Lower leg skin (tissue), 4 donors: ENCODE measurements at places on chromosomes 12 and 14. TPM values are rescaled to one million over a fixed set of nuclear protein-coding genes. Genes with fewer than 3 reads are reported as not detected.

- no peak for DNase-seq
Observed at GRCh38 chr14:103366741-103367140, 18.5 kb upstream of the MARK3 start.

- no peak for DNase-seq
Observed at GRCh38 chr14:61452452-61452851, 131.1 kb downstream of the PRKCH start.

SERPINA10 gene
- not detected for total RNA-seq

GRCh38 chr14:83419420-83419819, 1885.8 kb upstream of the SEL1L start:
- no peak for DNase-seq

DNA sequence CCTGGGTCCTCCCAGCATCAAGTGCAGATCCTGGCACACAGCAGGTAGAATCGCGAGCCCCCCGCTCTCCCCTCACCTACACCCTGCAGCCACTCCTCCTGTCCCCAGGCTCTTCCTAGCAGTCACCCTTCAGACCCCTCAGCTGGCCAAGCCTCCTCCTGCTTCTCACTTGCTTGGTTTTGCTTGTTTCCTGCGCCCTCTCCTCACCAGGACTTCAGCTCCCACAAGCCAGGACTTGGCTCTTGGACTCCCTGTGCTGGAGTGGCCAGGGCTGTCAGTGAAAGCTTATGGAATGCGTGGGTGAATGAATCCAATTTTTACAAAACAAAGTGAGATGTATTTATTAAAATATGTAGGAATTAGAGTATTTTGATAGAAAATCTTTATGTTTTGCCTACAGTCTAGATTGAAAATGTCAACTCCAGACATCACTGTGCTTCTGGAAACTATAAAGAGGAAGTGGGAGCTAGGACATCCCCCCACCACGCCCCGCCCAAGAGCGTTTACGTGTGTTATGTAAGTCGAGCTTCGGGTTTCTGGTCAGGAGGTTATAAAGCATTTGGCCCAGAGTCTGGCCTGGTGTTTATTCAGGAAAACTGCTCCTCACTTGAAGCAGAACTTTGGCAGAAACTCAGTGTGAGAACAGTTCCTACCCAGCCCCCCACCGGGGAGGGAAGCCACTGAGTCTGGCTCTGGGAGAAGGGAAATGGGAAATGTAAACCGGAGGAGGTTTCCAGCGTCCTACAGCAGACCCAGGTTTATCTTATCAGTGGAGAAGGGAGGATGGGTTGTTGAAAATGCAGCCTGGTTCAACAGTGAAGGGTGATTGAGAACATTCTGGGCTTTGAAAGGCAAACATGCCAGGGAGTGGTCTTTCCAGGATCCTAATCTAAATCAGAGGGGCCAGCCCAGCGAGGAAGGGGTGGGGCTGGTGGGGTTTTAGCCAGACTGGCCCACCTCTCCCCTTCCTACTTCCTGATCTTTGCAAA, 8.8 kb downstream of the ALDH2 start:
- peak; percentile 95 for DNase-seq

DNA sequence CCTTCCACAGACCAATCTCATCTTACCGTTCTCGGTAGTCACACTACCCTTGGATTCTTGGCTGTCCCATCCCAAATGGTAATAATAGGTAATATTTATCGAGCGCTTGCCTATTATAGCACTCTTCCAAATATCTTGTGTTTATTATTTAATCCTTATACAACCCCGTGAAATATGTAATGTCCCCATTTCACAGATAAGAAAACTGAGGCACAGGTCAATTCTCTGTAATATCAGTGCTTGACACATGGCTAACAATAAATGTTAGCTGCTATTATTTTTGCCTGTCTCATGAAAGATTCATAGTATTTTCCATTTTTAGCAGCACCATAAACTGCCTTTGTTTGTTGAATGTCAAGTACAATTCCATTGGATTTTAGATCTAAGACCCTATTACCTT, 4.5 kb downstream of the TMX1 start:
- no peak for DNase-seq

- no peak for DNase-seq
Observed at GRCh38 chr14:99573000-99573330, 31.0 kb downstream of the CCDC85C start.

- no peak for DNase-seq
Observed at GRCh38 chr14:61406198-61406597, 84.8 kb downstream of the PRKCH start.

OXA1L gene
- total RNA-seq, result 76.9 TPM
